ENCODE measurements at places on chromosomes 2 and 18. TPM values are rescaled to one million over a fixed set of nuclear protein-coding genes. Genes with fewer than 3 reads are reported as not detected.

GRCh38 chr2:59744436-59744835, 809.0 kb downstream of the BCL11A start:
- no peaks in the 10 kb centered on the region for H3K4me1 ChIP-seq
- H3K27me3 ChIP-seq: no peaks in the 10 kb centered on the region
- H3K4me3 ChIP-seq: no peak overlapping the region
- H3K36me3 ChIP-seq: no peaks in the 10 kb centered on the region
- DNase-seq: no peak

TMEM163 gene
- total RNA-seq: 0.35 TPM

CROCC2 gene
- total RNA-seq: not detected

- H3K4me1 ChIP-seq: no peaks in the 10 kb centered on the region
- no peak overlapping the region for H3K27ac ChIP-seq
- no peak overlapping the region for H3K4me3 ChIP-seq
- no peak for DNase-seq
- H3K36me3 ChIP-seq: no peaks in the 10 kb centered on the region
Measured at GRCh38 chr2:173254659-173255058, 100.0 kb upstream of the CDCA7 start.

- peaks cover 5% of the 10 kb centered on the region for H3K4me1 ChIP-seq
- H3K27ac ChIP-seq: no peak overlapping the region
- H3K36me3 ChIP-seq: no peaks in the 10 kb centered on the region
- no peak for DNase-seq
Measured at GRCh38 chr18:22223254-22223964, 54.0 kb downstream of the GATA6 start.

- H3K4me3 ChIP-seq: no peak overlapping the region
- H3K27ac ChIP-seq: no peak overlapping the region
- no peak for DNase-seq
- H3K36me3 ChIP-seq: peaks cover 8% of the 10 kb centered on the region
- H3K4me1 ChIP-seq: peaks cover 70% of the 10 kb centered on the region
Measured at GRCh38 chr2:203728321-203728720, 21.9 kb downstream of the CD28 start.

GRCh38 chr2:108125581-108125980, 114.2 kb upstream of the SULT1C3 start:
- H3K36me3 ChIP-seq: no peaks in the 10 kb centered on the region
- H3K27me3 ChIP-seq: no peaks in the 10 kb centered on the region
- no peak overlapping the region for H3K4me3 ChIP-seq
- H3K27ac ChIP-seq: no peak overlapping the region
- no peaks in the 10 kb centered on the region for H3K4me1 ChIP-seq

- DNase-seq: no peak
- no peak overlapping the region for H3K4me3 ChIP-seq
- H3K4me1 ChIP-seq: peaks cover 15% of the 10 kb centered on the region
- no peak overlapping the region for H3K27ac ChIP-seq
- H3K27me3 ChIP-seq: no peaks in the 10 kb centered on the region
Measured at GRCh38 chr2:111053266-111053665, 67.4 kb upstream of the BCL2L11 start.

- H3K27me3 ChIP-seq: no peaks in the 10 kb centered on the region
- H3K36me3 ChIP-seq: no peaks in the 10 kb centered on the region
- H3K4me3 ChIP-seq: no peak overlapping the region
- H3K27ac ChIP-seq: no peak overlapping the region
- no peaks in the 10 kb centered on the region for H3K4me1 ChIP-seq
Measured at GRCh38 chr2:217988840-217989204, 14.0 kb downstream of the TNS1 start.

C2orf66 gene
- total RNA-seq: not detected

SLC16A14 gene
- total RNA-seq: 0.33 TPM

Data from T-cell (primary cell).